ENCODE measurements at places on chromosomes 3 and 15.

DNA sequence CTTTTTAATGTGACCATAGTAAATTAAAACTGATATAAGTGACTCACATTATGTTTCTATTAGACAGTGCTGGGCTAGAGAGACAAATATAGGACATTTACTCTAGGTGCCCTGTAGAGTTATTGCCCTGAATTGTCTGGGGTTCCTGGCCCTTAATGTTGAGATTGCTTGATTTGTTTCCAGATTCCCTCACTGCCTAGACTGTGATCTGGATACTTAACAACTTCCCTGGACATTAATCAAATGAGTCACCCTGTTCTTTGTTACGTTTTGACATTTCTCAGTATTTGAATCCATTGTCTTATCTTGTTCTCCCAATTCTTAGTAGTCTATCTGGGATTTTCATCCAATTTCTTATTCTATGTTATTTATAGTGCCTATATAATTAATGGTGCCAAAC, 65.8 kb downstream of the DTWD1 start:
- DNase-seq, result no peak

- DNase-seq, result no peak
Observed at GRCh38 chr15:75891895-75892294, 11.8 kb upstream of the FBXO22 start.

- no peak for DNase-seq
Observed at GRCh38 chr3:111738790-111739189, 120.3 kb upstream of the PHLDB2 start.

DNA sequence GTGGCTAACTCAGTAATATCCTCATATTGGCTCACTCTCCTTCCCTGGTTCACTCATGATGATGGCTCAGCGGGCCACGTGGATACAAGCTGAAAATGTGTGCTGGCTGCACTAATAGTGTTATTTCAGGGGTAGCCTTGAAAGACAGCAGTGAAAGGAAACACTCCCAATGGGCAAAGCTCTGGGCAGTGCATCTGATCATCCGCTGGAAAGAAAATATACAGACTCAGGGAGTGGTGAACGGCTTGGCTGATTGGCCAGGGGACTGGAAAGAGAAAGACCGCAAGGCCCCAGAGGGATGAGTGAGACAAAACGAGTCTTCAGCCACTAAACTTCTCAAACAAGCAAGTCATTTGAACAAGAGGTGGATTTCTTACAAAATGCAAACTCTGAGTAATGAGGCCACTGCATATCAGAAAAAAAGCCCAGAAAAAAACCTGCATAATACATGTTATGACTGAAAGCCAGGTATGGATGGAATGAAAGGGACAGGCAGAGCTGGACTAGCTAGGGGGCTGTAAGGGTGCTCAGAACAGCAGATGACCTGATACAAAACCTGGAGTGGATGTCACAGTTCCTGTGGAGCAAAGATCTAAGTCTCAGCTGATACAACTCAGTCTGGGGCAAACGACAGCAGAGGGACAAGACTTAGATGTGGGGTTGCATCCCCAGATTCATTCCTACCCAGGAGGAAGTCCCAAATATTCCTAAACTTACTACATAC, 33.3 kb downstream of the CMTM6 start:
- no peak for DNase-seq

GRCh38 chr15:68241088-68241935, 11.8 kb upstream of the CLN6 start:
- DNase-seq, result no peak

GRCh38 chr3:194977356-194977755, 291.7 kb downstream of the FAM43A start:
- no peak for DNase-seq

DNA sequence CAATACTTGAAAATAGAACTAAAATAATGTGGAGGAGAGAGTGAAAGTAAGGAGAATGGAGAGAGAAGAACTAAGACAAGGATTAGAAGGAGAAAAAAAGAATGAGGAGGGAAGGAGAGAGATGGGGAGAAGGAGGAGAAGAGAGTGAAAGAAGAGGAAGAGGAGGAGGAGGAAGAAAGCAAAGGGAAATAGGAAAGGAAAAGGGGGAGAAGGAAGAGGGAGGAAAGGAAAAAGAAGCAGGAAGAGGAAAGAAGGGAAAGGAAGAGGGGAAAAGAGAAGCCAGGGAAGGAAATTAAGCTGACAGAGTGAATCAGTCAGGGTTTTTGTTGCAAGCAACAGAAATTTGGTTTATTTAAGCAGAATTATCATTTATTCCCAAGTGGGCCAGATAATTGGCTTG, 241.7 kb upstream of the P2RY1 start:
- DNase-seq, result no peak

DNA sequence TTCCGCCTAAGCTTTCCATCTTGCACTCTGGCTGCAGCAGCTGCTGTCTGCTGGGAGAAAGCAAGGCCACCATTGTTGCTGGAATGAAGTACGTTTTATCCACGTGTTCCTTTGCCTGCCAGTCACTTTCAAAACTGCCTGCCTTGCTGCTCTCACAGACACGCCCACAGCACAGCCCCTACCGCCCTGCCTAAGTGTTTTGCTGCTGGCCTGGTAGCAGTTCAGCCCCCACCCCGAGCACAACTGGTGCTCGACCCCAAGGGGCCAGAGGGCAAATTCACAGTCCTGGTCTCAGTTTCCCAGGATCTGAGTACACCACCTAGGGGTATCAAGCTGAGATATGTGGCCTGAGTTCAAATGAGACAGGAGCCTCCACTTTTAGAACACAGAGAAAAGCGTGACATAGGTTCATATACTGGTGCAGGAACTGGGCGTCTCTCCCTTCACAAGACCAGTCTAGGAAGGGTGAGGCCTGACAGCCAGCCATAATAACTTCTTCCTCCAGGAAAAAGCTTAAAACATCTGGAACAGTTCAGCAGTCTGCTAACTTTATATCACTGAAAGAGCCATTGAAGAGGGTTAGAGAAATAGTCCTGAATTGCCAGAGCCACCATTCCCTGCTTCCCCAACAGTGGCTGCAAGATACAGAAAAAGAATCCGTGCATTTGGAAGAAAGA, 1012.3 kb downstream of the ZPLD1 start:
- DNase-seq, result no peak

DNA sequence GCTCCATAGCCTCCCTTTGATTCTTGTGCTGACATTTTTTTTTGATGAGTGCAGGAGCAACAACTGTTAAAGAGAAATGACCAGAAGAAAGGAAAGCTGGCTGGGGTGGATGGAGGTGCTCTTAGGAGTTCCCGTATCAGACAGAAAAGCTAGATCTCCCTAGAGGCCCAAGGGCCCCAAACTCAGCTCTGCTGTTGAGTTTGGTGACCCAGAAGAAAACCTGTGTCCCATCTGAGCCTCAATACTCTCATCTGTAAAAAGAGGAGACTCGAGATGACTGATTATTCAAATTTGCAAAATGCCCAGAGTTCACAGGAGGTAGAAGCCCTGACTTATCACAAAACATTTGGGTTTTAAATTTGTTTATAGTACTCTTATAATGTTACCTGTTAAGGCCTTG, 142.4 kb downstream of the TIGIT start:
- DNase-seq, result no peak

DNA sequence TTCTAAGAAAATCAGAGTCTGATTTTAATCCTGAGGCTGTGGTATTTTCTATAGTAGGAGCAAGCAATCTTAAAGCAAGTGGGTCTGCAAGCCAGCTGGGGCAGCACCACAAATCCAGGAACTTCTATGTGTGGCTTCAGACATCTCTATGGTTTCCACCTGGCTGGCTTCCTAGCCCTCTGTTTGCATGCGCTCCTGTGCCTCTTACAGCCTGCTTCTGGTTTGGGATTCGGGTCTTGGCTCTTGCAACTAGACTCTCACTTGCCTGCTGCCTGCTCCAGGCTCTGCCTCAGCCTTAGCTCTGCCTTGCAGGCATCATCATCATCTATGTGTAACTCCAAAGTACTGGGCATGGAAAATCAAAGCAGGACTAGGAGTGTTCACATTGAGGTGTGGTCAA, 43.4 kb downstream of the MINDY4B start:
- DNase-seq, result no peak

GRCh38 chr3:183513046-183513706, 42.3 kb downstream of the KLHL6 start:
- DNase-seq, result no peak

DNA sequence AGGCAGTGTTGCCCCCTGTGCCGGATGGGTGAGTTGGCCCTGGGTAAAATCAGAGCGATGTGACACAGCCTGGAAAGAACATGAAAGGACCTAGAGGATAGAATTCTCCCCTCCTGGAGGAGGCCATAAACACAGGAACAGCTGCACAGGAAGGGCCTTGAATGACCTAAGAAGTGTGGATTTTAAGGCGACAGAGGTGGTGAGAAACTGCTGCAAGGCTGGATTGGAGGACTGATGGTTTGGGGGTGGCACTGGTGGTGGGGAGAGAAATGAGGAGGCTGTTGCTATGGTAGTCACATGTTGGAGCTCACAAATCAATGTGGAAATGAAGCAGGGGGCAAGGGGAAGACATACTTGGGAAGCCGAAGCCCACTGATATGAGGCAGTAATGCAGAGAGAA, 13.8 kb downstream of the XIRP1 start:
- DNase-seq, result no peak

GRCh38 chr3:43024181-43024885, 45.2 kb downstream of the GASK1A start:
- no peak for DNase-seq

DNA sequence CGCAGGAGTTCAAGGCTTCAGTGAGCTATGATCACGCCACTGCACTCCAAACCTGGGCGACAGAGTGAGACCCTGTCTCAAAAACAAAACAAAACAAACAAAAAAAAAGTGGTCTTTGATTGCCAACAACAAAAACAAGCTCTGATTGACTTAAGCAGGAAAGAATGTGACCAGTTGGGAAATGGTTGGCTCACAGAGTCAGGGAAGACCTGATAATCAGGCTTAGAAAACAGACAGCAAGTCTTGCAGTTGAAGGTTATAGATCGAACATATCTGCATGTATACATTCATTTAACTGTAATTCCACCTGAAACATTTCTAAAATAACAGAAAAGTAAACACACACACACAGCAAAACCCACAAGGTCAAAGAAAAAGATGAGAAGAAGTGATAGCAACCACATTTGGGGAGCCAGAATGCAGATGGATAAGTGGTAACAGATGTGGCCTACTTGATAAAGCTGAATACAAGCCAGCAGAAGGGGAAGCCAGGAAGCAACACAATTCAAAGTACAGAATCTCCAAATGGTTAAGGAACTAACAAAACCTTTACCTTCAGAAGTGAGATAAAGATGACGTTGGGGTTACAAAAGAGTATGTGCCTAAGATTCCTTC, 699.9 kb upstream of the ZNF385D start:
- no peak for DNase-seq

DNA sequence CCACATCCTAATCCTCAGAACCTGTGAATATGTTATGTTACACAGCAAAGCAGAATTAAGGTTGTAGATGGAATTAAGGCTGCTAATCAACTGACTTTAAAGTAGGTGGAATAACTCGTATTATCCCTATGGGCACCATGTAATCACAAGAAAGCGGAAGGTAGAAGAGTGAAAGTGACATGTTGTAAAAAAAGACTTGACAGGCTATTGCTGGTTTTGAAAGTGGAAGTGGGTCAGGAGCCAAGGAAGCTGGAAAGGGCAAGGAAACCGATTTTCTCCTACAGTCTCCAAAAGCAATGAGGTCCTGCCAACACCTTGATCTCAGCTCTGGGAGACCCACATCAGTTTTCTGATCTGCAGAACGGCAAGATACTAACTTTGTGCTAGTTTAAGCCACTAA, 6.6 kb downstream of the TP63 start:
- DNase-seq, result no peak

GRCh38 chr3:88767746-88768145, 339.7 kb upstream of the EPHA3 start:
- no peak for DNase-seq

DNA sequence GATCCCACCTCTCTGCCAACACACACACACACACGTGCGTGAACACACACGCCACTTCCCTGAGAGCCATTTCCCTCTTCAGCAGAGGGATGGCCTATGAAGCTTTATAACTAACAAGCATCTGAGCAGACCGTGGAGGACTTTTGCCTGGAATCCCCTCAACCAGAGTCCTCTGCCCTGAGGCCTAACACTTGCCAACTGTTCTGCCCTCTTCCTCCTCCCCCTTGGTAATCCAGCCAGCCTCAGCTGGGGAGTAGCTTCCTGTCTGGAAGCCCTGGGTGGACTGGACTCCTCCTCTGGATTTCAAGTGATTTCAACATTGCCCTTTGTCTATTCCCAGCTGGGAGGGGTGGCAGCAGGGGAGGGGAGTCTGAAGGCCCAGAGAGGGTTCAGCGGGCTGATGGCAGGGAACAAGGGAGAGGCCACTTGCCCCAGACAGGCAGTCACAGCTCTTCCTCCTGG, 68.4 kb upstream of the HACD2 start:
- peak; percentile 18 for DNase-seq

DNA sequence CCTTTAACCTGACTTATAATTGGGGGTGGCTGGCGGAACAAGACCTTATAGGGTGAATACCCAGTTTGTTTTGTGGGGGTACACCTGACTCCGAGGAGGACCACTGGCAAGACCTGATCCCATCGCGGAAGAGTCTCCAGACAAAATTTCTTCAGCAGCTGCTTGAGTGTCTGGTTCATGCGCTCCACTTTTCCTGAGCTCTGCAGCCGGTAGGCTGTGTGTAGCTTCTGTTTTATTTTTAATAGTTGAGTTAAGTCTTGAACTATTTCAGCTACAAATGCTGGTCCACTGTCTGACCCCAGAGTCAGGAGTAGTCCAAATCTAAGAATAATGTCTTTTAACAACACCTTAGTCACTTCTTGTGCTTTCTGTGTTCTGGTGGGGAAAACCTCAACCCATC, 21.2 kb upstream of the NOX5 start:
- no peak for DNase-seq

- no peak for DNase-seq
Observed at GRCh38 chr15:100001405-100001804, 268.2 kb upstream of the LYSMD4 start.

DNA sequence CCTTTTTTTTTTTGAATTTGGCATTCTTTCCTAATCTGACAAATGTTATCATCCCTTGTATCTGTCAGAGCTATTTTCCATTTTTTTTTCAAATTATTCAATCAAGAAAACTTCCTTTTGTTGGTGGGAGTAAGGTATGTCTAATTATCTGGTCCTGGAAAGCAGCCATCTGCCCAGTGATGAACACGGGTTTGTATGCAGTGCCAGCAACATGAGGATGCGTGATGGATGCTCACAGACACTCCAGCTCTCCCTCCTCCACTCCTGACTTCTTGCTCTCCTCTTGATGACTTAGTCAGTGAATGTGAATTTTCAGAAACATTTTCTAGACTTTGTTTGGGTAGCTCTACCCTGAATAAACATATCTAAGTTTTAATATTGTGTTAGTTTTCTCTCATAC, 79.2 kb downstream of the IL1RAP start:
- DNase-seq, result no peak

GRCh38 chr3:43786102-43786501, 95.4 kb downstream of the ABHD5 start:
- DNase-seq, result no peak

- no peak for DNase-seq
Observed at GRCh38 chr3:17626395-17626794, 116.0 kb downstream of the TBC1D5 start.

- no peak for DNase-seq
Observed at GRCh38 chr3:125281381-125281780, 68.8 kb upstream of the SLC12A8 start.

Data from endothelial cell (in vitro differentiated cells).